Right atrium auricular region (tissue), 2 donors: ENCODE measurements at places on chromosomes 1 and 21. TPM values are rescaled to one million over a fixed set of nuclear protein-coding genes. Genes with fewer than 3 reads are reported as not detected.

- no peak for DNase-seq
These were observed at the start of gene ADSS2 for GRCh38 chr1:244451539-244451950. Gene ADSS2, minus strand, starts transcription at chr1:244451909. Its CDS starts 92 bp downstream, at chr1:244451817.

GRCh38 chr21:45845063-45845769, 136.4 kb upstream of the COL6A1 start:
- no peak for DNase-seq

GRCh38 chr1:107750364-107750959, 214.5 kb downstream of the VAV3 start:
- DNase-seq: no peak

GRCh38 chr1:119279456-119280381, 88.9 kb upstream of the HAO2 start:
- DNase-seq: no peak

GRCh38 chr1:225962440-225962975, 21.5 kb upstream of the LEFTY2 start:
- no peak for DNase-seq

DNA sequence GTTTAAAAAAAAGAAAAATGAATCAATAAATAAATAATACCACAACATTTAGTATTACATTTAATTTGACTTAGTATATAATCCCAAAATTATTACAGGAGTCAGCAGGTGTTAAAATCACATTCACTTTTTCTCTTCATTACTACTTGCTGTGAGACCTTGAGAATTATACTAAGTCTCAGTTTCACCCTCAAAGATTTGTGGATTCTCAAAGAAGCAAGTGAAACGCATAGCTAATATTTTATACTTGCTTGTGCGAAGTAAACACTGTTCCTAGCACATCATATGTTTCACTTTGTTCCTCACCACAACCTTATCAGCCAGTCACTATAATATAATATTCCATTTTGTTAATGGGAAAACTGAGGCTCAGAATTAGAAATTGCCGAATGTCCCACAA, 4.0 kb downstream of the CLCA1 start:
- no peak for DNase-seq

Gene KCNA3
- 1.9 TPM for total RNA-seq

Gene ADORA3
- total RNA-seq: 11.3 TPM

Gene ACTN2
- total RNA-seq: 595 TPM

Gene IFFO2
- total RNA-seq: 14.0 TPM

Gene PTGER3
- 4.6 TPM for total RNA-seq
